DND-41 (cell line): ENCODE measurements at places on chromosomes 7 and 10.

DNA sequence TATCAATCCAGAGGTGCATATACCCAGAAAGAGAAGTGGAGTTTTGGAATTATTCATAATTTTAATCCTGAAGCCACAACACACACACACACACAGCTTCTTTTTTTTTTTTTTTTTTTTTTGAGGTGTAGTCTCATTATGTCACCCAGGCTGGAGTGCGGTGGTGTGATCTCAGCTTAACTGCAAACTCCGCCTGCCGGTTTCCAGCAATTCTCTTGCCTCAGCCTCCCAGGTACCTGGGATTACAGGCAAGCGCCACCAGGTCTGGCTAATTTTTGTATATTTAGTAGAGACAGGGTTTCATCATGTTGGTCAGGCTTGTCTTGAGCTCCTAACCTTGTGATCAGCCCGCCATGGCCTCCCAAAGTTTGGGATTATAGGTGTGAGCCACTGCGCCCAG is 35.4 kb downstream of the TET1 start:
- peaks cover 11% of the 10 kb centered on the region for H3K4me1 ChIP-seq
- no peak for DNase-seq
- no peaks in the 10 kb centered on the region for H3K27me3 ChIP-seq
- no peak overlapping the region for H3K27ac ChIP-seq

DNA sequence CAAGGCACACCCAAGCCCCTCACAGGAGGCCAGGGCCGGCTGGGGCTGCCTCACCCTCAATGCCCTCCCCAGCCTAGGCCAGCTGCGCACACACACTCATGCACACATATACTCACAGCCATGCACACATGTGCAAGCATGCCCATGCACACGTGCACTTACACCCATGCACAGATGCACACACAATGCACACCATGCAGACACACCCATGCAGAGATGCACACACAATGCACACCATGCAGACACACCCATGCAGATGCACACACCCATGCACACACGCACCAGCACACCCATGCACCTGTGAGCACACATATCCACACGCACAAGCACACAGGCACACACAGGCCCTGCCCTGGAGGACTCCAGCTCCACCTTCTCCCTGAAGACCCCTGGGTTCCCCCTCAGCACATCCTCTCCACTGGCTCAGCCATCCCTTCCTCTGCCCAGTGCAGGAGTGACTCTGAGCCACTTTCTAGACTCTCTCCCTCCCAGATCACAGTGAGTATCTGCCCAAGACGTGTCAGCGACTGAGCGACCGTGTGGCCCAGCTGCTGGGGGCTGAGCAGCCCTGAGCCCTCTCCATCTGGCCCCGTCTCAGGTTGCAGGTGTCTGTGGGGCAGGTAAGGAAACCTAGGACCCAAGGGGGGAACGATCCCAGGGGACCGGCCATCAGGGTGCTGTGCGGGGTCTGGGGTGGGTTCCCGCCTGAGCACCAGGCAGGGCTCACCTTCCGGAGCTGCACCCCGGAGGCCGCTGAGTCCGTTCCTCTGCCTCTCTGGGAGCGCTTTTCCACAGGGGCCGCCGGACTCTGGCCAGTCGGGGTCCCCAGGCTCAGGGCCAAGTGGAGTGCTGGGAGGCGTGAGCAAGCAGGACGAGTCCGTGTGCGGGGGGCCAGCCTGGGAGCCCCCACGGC is 25.8 kb downstream of the AP5Z1 start:
- no peak overlapping the region for H3K4me3 ChIP-seq
- no peak overlapping the region for H3K27ac ChIP-seq
- no peak for DNase-seq
- no peaks in the 10 kb centered on the region for H3K4me1 ChIP-seq

GRCh38 chr10:16297642-16298041 is 139.2 kb upstream of the PTER start:
- no peak overlapping the region for H3K27ac ChIP-seq
- H3K36me3 ChIP-seq = no peaks in the 10 kb centered on the region
- no peak overlapping the region for H3K4me3 ChIP-seq
- peaks cover 7% of the 10 kb centered on the region for H3K27me3 ChIP-seq
- DNase-seq = no peak

- H3K27me3 ChIP-seq = no peaks in the 10 kb centered on the region
- no peaks in the 10 kb centered on the region for H3K4me1 ChIP-seq
- no peak for DNase-seq
- no peaks in the 10 kb centered on the region for H3K36me3 ChIP-seq
- no peak overlapping the region for H3K4me3 ChIP-seq
- H3K27ac ChIP-seq = no peak overlapping the region
Measured at GRCh38 chr10:82558014-82558607, 683.1 kb downstream of the NRG3 start.

DNA sequence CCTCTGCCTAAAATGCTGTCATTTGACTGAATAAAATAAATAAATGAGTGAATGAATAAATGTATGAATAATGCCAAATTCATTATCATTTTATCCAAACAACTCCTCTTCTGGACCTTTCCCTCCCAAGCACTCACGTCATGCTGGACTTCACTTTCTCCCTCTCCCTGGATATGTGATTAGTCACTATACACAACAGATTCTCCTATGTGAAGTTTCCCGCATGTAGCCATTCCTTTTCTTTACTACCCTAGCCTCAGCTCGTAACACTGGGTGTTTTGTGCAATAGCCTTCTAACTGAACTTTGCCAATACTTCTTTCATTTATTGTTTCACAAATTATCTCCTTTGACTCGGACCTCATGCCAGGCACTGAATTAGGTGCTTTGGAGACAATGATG is 87.6 kb upstream of the IL6 start:
- peaks cover under 1% of the 10 kb centered on the region for H3K27me3 ChIP-seq
- no peaks in the 10 kb centered on the region for H3K36me3 ChIP-seq
- no peaks in the 10 kb centered on the region for H3K4me1 ChIP-seq

- H3K36me3 ChIP-seq = no peaks in the 10 kb centered on the region
- H3K4me1 ChIP-seq = no peaks in the 10 kb centered on the region
- H3K27ac ChIP-seq = no peak overlapping the region
- peaks cover 41% of the 10 kb centered on the region for H3K27me3 ChIP-seq
Measured at GRCh38 chr7:148621563-148621962, 31.0 kb downstream of the C7orf33 start.

DNA sequence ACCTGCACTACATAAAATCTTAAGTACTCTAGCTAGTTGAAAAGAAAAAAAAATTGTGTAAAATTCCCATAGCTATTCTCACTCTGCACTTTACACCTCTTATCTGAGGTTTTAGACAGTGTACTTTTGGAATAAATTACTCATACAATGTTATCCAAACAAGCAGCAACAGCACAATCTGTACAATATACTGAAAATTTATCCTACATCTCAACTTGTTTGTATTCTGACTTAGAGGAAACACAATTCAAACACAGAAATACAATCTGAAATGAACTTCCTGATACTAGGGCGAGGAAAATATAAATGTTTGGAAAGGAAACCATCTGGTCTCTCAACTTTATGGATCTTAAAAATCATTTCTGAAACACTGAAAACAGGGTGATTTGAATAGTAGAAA is 381.7 kb downstream of the THSD7A start:
- no peaks in the 10 kb centered on the region for H3K36me3 ChIP-seq
- no peaks in the 10 kb centered on the region for H3K27me3 ChIP-seq
- H3K27ac ChIP-seq = no peak overlapping the region
- H3K4me3 ChIP-seq = no peak overlapping the region
- H3K4me1 ChIP-seq = no peaks in the 10 kb centered on the region

DNA sequence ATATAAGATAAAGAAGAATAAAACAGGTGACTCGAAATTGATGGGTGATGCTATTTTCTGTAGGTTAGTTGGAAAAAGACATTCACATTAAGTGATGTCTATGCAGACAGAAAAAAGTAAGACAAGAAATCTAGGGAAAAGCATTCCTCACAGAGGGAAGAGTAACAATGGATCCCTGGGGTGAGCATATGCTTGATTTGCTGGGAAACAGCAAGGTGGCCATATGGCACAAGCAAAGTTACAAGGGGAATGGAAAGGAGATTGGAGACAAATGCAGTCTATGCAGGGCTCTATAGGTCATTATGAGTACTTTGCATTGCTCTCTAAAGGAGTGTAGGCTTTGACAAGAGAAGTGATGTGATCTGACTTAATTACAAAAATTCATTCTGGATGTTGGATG is 90.9 kb upstream of the ZNF804B start:
- H3K27me3 ChIP-seq = no peaks in the 10 kb centered on the region
- H3K4me3 ChIP-seq = no peak overlapping the region
- no peaks in the 10 kb centered on the region for H3K36me3 ChIP-seq
- H3K4me1 ChIP-seq = no peaks in the 10 kb centered on the region

- no peak overlapping the region for H3K4me3 ChIP-seq
- H3K36me3 ChIP-seq = no peaks in the 10 kb centered on the region
- no peak overlapping the region for H3K27ac ChIP-seq
- H3K4me1 ChIP-seq = no peaks in the 10 kb centered on the region
Measured at GRCh38 chr10:71483885-71484751, 87.4 kb downstream of the CDH23 start.

DNA sequence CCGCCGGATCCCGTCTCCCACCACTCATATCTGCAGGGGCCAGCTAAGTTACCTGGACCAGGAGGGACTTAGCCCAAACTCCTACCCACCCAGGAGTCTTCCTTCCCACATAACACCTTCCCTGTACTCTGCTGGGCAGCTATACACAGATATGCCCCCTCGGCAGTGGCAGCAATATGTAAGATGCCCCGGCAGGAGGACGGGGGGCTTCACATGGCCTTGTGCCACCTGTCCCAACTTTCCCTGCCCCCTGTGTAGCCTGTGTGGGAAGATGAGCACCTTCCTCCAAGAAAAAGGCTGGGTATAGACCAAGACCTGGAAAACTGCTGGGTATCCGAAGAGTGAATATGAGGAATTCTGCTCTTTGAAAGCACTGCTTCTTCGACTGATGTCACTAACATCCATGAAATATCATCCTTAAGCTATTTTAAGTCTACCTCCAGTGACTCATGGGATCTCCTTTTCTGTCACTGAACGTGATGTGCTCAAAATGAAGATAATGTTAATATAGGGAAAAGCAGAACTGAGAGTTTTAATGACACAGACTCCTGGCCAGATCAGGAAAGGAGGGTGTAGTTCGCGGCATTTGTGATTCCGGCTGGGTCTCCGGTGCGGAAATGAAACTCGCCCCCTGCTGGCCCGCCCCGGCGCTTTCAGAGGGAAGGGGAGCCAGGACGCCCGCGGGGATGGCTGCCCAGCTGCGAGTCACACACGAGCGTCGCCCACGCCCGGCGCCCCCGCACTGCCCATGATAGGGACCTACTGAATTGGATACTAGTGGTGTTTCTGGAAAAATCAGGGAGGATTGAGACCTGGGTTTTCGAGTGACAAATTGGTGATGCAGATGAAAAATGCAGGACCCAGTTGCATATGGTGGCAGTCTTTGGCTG is 256.9 kb upstream of the NFE2L3 start:
- peaks cover 7% of the 10 kb centered on the region for H3K27me3 ChIP-seq
- no peak for DNase-seq
- H3K36me3 ChIP-seq = no peaks in the 10 kb centered on the region
- H3K27ac ChIP-seq = no peak overlapping the region
- peaks cover 10% of the 10 kb centered on the region for H3K4me1 ChIP-seq

- no peak overlapping the region for H3K27ac ChIP-seq
- H3K4me3 ChIP-seq = no peak overlapping the region
- no peaks in the 10 kb centered on the region for H3K36me3 ChIP-seq
- no peak for DNase-seq
- H3K4me1 ChIP-seq = no peaks in the 10 kb centered on the region
Measured at GRCh38 chr7:90298145-90299038, 22.7 kb downstream of the FAM237B start.

DNA sequence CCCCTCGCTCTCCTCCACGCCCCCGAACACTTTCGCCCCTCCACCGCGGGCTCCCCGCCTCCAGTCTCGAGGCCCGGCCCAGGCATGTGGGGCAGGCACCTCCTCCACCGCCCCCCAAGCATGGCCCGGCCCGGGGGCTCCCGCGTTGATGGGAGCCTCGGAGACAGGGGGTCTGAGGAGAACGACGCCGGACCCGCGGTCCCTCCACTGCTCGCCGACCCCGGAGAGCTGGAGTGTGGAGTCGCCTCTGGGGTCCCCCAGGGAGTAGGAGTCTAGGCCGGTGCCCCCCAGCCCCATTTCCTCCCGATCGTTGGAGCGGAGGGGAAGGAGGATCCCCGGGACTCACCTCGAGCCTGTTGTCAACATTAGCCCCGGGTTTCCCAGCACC is 206 bp downstream of the UPF2 start:
- peak overlapping the region; percentile 93 for H3K4me3 ChIP-seq
- H3K4me1 ChIP-seq = peaks cover 30% of the 10 kb centered on the region
- peak overlapping the region; percentile 100 for H3K27ac ChIP-seq

DNA sequence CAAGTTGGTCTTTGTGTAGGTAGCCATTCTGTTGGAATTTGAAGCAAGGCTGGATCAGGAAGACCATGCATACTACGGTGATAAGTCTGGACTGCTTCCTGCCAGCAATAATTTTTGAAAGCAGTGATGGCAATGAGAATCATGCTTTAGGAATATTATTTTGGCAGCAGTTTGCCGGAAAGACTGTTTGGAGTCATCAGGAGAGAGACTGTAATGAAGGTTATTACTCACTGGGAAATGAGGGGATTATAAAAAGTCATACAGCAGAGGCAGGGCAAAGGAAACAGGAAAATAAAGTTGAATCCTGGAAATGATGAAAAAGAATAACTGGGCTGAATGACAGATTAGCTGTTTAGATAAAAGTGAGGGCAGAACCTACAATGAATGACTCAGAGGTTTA is 1136.8 kb upstream of the AUTS2 start:
- no peaks in the 10 kb centered on the region for H3K27me3 ChIP-seq
- H3K36me3 ChIP-seq = no peaks in the 10 kb centered on the region
- H3K4me3 ChIP-seq = no peak overlapping the region
- no peak overlapping the region for H3K27ac ChIP-seq
- DNase-seq = no peak

- no peaks in the 10 kb centered on the region for H3K27me3 ChIP-seq
- H3K4me1 ChIP-seq = no peaks in the 10 kb centered on the region
- H3K4me3 ChIP-seq = no peak overlapping the region
- DNase-seq = no peak
Measured at GRCh38 chr7:125814100-125814499, 884.5 kb upstream of the POT1 start.

GRCh38 chr10:129381741-129382140 is 85.3 kb upstream of the MGMT start:
- DNase-seq = no peak
- H3K27me3 ChIP-seq = no peaks in the 10 kb centered on the region
- no peaks in the 10 kb centered on the region for H3K4me1 ChIP-seq
- no peaks in the 10 kb centered on the region for H3K36me3 ChIP-seq
- H3K4me3 ChIP-seq = no peak overlapping the region
- H3K27ac ChIP-seq = no peak overlapping the region

DNA sequence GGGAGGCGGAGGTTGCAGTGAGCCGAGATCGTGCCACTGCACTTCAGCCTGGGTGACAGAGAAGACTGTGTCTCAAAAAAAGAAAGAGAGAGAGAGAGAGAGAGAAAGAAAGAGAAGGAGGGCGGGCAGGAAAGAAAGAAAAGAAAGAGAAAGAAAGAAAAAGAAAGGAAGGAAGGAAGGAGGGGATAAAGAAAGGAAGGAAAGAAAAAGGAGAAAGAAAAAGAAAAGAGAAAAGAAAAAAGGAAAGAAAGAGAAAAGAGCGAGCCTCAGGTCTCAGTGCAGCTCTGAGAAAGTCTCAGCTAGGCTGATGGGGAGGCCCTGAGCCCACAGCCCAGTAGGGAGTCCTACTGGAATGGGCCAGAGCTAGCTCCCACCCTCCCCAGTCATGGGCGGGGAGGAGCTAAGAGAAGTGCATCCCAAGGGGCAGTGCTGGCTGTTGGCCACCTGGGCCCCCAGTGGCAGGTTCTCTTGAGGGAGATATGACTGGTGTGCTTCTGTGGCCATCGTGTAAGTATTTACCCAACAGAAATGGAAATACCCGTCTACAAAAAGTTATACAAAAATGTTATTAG is 69.3 kb downstream of the ABRAXAS2 start:
- no peak for DNase-seq
- H3K4me1 ChIP-seq = no peaks in the 10 kb centered on the region
- no peaks in the 10 kb centered on the region for H3K36me3 ChIP-seq
- no peak overlapping the region for H3K27ac ChIP-seq
- H3K27me3 ChIP-seq = no peaks in the 10 kb centered on the region
- no peak overlapping the region for H3K4me3 ChIP-seq
